Endothelial cell (in vitro differentiated cells): ENCODE measurements at places on chromosomes 5 and 9. TPM values are rescaled to one million over a fixed set of nuclear protein-coding genes. Genes with fewer than 3 reads are reported as not detected.
A peak's percentile ranks its signal among the peaks of the same experiment; 100 is the strongest.

DNA sequence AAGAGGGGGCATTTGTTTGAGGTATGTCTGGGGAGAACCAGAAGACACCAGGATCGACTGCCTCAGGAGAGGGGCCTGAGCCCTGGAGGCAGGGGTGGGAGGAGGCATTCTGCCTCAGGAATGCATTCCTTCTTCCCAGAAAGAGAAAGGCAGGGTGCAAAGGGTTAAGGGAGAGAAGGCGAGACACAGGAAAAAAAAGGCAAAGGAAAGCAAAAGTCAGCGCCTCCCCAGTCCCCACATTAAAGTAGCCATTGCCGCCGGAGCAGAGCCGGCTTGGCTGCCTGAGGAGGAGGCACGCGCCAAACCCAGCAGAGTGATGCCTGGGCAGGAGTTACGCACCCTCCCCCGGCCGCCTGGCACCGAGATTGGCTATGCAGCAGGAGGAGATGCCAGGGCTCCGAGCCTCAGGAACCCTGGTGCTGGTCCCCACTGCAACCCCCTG lies 123.8 kb upstream of the PHYKPL start:
- peak; percentile 30 for DNase-seq

DNA sequence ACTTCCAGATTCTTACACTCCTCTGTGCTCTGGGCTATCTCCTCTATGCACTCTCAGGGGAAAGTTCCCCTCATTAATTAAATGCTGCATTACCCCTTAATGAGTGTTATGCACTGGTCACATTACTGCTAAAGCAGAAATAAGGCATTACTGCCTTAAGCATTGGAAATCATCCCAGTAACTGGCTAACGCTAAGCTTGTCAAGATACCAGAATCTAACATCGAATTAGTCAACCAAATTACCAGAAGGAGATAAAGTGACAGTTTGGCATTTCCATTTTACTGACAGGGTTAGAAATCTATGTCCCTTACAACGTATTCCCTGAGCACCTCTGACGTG lies 69.5 kb upstream of the FAM169A start:
- no peak for DNase-seq

- peak; percentile 19 for DNase-seq
These were observed 116.6 kb upstream of the SLC44A1 start for GRCh38 chr9:105127863-105128220.

DNA sequence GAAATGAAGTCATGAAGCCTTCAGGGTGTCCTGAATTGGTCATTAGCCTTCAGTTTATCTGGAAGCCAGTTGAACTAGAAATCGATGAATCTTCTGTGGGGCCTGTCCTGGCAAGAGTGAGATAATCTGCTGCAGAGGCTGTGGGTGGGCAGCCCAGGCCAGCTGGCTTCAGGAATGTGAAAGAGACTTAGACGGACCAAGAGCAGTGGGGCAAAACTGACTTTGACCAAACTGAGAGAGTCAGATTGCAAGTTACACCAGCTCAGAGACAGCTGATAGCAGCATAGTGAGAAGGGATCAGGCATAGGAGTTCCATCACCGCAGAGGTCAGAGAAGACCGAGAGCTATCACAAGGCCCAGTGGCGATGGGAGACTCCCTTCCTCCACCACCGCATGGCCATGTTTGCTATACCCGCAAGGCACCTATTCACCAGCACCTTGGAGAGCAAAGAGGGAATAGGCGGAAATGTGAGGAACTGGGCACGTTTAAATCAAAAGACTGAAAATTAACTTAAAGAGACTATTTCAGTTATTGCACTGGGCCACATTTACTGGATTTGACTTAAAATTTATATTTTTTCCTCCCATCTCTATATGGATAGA lies 50.0 kb upstream of the GLIS3 start:
- DNase-seq = no peak

GRCh38 chr5:113042491-113043243 lies 66.1 kb downstream of the DCP2 start:
- DNase-seq = no peak

DNA sequence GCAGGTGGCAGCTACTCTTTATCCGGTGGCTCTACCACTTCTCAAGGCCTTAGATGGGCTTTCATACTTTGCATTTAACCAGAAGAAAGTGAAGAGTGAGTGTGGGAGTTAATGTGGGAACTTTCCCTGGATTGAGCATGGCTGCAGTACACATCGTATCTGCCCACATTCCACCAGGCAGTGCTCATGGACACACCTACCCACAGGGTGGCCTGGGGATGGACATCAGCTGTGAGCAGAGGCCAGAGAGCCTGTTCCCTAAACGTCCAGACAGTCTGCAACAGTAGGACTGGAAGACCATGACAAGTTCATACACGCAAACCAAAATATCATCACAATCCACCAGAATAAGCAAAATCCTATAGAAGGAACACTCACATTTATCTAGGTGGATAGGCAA lies 213.8 kb downstream of the IRX1 start:
- DNase-seq = no peak

DNA sequence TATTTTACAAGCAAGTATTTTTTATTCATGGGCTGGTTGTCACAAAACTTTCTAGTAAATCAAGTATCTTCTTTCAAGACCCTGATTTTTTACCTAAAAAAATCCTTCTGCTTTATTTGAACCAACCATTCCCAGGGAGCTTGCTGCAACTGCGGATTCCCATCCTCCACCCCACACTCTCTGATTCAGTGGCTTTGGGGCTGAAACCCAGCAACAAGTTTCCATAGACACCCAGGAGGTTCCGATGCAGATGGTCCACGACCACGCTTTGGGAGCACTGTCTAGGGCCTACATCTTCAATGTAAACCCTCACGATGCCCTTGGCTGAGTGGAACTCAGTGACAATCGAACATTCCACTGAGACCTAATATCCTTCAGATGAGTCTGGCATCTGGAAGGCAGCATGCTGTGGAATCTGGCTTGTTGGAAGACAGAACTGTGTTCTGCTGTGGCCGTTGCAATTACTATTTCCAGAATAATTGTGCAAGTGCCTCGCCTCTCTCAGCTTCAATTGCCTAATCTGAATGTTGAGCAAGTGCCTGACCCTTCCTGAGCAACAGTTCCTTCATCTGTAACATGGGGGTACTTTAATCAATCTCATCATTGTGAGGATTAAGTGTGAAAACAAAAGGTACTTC lies 105.1 kb downstream of the INSYN2B start:
- no peak for DNase-seq

- no peak for DNase-seq
These were observed 255.0 kb downstream of the BNC2 start for GRCh38 chr9:16615451-16615850.

The RPL12 gene
- total RNA-seq = 1,208 TPM

- no peak for DNase-seq
These were observed 21.1 kb downstream of the ORM2 start for GRCh38 chr9:114350636-114351401.

The HDHD3 gene
- total RNA-seq = 8.4 TPM

DNA sequence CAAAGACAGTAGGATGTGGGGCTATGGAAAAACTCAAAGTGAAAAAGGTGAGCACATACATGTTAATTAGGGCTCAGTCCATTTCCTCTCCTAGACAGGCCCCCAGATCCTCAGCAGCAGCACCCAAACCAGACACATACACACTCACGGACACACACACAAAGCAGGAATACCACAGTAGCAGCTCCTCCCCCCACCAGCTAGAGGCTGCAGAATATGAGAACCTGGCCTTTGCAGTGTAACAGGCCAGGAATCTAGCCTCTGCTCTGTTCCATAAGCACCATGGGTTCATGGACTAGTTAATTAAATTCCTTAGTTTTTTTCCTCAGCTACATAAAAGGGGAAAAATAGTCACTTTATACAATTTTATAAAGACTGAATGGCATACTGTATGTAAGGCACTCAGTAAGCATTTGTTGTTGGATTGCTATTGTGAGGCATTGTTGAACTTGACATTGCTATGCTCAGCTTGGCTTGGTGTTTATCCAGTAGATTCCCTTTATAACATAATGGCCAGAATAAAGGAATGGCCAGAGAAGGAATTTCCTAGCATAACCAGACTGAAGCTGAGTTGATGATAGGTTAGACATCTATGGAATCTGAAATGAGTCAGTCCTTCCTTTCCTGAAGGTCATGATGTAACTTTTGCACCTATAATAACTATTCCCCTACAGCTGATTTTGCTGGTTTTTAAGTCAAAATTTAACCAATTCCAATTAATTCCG lies 186.8 kb downstream of the SEMA5A start:
- DNase-seq = no peak

The PCA3 gene
- 0.62 TPM for total RNA-seq

The LIX1 gene
- total RNA-seq = 0.46 TPM
